ENCODE measurements at places on chromosomes 12 and 14.

GRCh38 chr14:74771399-74771798 lies 8.3 kb downstream of the YLPM1 start:
- no peak for DNase-seq

- no peak for DNase-seq
Observed at GRCh38 chr12:51108136-51108535, 24.7 kb upstream of the CSRNP2 start.

DNA sequence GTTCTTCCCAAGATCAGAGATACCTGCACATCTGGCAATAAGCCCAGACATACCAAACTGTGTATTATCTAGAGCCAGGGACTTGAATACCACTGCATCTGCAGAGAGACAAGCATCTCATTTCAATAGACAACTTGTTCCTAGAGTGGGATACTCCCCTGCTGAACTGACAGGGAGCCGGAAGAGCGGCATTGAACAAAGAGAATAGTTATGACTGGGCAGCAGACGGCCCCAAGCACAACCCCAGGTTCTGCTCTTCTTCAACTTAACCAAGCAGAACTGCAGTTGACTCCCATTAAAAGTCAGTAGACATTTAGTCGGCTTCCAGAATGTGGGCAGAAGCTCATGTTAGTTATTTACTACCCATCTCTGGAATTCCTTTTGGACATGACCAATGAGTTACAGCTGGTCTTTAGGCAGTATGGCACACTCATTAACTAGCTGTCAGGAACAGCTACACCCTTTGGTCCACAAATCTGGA lies 112.9 kb downstream of the HMGA2 start:
- DNase-seq, result no peak

GRCh38 chr12:50806176-50806575 lies 36.5 kb upstream of the TMPRSS12 start:
- DNase-seq, result no peak

DNA sequence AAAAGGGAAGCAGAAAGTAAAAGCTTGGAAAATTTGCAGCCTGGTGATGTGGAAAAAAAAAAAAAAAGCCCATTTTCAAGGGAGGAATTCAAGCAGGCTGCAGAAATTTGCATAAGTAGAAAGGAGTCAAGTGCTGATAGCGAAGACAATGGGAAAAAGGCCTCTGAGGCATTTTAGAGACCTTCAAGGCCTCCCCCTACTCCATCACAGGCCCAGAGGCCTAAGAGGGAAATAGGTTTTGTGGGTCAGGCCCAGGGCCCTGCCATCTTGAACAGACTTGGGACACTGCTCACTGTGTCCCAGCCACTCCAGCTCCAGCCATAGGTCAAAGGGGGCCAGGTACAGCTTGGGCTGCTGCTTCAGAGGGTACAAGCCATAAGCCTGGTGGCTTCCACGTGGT lies 13.8 kb upstream of the PRKD1 start:
- no peak for DNase-seq

DNA sequence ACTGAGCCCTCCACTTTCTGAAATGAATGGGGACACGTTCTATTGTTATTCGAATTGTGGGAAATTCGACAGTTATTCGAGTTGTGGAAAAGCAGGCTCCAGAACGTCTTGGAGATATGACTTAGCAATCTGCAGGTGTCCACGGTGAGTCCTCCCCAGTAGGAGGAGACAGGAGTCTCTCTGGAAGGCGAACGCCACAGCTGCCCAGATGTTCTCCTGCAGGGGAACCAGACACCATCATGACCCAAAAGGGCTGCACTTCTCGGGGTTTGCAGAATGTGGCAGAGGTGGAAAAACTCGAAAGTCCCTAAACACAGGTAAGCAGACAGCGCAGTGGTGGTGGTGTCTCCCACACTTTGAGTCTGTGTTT lies 363.6 kb upstream of the SFSWAP start:
- DNase-seq, result no peak

DNA sequence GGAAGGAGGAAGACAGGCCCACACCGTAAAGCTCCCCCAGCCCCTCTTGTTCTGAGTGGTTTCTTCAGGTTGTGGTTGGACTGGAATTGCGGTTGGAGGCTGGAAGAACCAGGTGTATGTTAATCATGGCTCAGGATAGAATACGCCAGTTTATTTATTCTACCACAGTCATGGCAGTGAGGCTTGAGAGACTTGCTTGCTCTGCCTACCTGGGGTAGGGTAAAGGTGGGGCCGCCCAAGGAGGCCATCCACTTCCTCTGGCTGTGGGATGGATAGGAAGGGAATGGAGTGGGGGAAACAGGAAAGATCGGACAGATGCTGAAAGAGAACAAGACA lies 8.1 kb downstream of the SHMT2 start:
- no peak for DNase-seq

DNA sequence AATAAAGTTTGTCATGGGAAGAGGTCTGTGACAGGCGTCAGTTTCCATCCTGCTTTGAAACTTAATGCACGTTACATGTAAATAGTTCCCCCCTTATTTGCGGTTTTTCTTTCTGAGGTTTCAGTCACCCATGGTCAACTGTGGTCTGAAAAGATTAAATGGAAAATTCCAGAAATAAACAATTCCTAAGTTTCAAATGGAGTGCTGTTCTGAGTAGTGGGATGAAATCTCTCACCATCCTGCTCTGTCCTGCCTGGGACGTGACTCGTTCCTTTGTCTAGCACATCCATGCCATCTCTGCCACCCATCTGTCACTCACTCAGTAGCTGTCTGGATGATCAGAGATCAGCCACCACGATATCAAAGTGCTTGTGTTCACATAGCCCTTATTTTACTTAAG lies 51.3 kb upstream of the DICER1 start:
- no peak for DNase-seq

GRCh38 chr12:90250042-90250441 lies 541.4 kb upstream of the ATP2B1 start:
- no peak for DNase-seq

GRCh38 chr12:99261256-99261655 lies 386.3 kb upstream of the GARIN6 start:
- DNase-seq, result no peak
